Suppressor macrophage treated with lipopolysaccharide for 4 hours (primary cell): ENCODE measurements at places on chromosomes 11 and 22.

GRCh38 chr11:25200925-25201324 is 704.1 kb downstream of the LUZP2 start:
- no peak for DNase-seq

GRCh38 chr22:45199723-45200122 is 36.0 kb downstream of the NUP50 start:
- no peak for DNase-seq

- no peak for DNase-seq
Measured at GRCh38 chr22:46067159-46068111, 82.9 kb upstream of the PPARA start.

- peak; percentile 72 for DNase-seq
Measured at GRCh38 chr11:69915501-69916250, 96.5 kb upstream of the FGF3 start.

DNA sequence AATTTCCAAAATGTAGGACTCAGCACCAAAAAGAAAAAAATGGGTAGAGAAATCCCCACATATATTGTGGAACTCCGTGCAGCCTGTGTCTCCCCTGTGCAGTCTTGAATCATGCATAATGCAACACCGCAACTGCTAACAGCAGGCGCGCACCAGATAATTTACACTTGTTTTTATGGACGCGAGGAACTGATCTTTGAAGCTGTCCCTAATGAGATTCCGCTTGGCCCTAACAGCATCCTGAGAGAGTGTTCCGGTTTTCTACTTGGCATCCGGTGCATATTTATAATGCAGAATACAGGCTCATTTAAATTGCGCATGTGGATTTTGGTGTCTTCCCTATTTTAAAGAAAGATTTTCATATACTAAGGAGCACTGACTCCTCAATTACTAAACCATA is 21.1 kb downstream of the MPPED2 start:
- no peak for DNase-seq

GRCh38 chr11:15840966-15841365 is 515.4 kb downstream of the SOX6 start:
- no peak for DNase-seq

GRCh38 chr11:110991661-110992355 is 253.7 kb upstream of the POU2AF2 start:
- no peak for DNase-seq

DNA sequence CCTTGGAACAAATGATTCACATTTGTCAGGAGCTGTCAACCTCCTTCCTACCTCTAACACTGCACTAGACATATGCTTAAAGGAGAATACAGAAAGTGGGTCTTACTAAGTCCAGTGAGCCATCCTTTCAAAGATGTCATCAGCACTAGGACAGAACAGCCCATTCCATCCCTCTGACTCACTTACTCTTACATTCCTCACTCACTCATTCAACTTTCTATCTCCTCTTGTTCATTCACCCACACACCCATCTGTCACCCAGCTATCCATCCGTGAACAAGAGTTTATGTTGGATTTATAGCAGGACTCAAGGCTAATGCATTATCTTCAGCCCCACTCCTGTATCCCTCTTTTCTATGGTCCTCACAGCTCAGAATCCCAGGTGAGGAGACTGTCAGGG is 9.1 kb downstream of the INSC start:
- DNase-seq = no peak

- DNase-seq = no peak
Measured at GRCh38 chr11:119797736-119798135, 68.7 kb upstream of the NECTIN1 start.

GRCh38 chr22:25007444-25008106 is 55.1 kb downstream of the KIAA1671 start:
- DNase-seq = no peak

DNA sequence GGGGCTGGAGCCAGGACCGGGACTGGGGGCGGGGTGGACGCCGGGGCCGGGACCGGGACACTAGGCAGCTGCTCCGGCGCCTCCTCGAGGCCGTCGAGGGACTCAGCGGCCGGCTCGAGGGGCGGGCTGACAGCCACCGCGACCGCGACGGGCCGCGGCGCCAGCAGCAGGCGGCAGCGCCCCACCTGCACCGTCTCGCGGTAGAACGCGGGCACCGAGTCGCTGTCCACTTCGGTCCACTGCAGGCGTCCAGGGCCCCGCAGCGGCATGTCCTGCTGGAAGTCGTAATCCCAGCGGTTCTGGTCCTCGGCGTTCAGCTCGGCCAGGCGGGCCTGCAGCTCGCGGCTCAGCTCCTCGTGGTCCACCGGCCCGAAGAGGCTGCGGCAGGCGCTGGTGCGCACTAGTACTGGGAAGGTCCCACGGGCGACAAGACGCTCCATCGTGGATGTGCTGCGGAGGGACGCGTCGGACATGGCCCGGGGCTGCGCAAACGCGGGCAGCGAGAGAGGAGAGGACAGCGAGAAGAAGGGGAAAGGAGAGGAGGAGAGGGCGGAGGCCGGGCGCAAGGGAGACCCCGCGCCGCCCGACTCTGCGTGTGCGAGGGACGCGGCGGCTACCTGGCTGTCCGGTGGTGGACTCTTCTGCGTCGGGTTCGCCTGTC is 428 bp downstream of the CDKN1C start:
- peak; percentile 64 for DNase-seq

GRCh38 chr22:24541681-24542515 is 13.0 kb downstream of the GUCD1 start:
- no peak for DNase-seq

DNA sequence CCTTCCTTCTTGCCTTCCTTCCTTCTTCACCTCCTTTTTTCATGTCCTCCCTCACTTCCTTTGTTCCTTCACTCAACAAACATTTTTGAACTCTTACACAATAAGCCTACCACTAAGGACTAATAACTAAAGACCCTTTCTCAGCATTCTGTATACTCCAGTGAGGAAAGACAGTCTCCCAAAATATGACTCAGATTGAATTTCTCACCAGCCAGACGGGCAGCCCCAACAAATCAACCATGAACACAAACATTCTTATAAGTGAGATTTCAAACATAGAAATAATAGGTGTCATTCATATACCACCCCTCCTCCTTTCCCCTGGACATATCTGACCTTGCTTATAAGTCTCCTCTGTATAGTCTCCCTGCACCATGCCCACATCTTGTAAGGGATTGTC is 1079.7 kb downstream of the OPCML start:
- DNase-seq = no peak

DNA sequence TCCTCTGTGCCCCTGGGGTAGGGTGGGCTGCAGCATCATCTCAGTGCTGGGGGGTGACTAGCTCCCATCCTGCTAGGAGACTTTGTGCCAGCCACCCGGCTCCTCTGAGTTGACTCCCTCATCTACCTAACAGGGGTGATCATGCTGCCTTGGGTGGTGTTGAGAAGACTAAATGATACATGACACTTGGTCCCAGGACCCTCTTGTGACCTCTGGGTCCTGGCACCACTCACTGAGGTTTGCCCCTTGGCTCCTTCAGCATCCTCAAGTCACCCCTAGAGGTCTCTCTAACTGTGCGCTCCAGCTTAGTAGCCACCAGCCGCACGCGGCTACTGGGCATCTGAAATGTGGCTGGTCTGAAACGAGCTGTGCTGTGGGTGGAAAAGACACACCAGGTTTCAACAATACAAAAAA is 72.1 kb downstream of the LRRC32 start:
- peak; percentile 69 for DNase-seq

- DNase-seq = no peak
Measured at GRCh38 chr11:15947681-15948648, 408.4 kb downstream of the SOX6 start.

- peak; percentile 61 for DNase-seq
Measured at GRCh38 chr11:128621601-128622501, 34.5 kb upstream of the ETS1 start.

GRCh38 chr22:25564979-25565677 is 653 bp downstream of the GRK3 start:
- DNase-seq = peak; percentile 50

DNA sequence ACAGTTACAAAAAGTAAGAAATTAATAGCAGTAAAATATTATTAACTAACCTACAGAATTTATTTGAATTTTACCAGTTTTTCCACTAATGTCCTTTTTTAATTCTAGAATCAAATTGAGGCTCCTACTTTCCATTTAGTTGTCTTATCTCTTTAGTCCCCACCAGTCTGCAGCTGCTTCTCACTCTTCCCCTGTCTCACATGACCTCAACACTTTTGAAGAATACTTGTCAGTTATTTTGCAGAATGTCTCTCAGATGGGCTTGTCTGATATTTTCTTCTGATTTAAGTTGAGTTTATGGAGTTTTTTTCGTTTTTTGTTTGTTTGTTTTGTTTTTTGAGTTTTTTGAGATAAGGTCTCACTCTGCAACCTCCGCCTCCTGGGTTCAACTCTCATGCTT is 74.3 kb upstream of the ADORA2A start:
- DNase-seq = no peak

DNA sequence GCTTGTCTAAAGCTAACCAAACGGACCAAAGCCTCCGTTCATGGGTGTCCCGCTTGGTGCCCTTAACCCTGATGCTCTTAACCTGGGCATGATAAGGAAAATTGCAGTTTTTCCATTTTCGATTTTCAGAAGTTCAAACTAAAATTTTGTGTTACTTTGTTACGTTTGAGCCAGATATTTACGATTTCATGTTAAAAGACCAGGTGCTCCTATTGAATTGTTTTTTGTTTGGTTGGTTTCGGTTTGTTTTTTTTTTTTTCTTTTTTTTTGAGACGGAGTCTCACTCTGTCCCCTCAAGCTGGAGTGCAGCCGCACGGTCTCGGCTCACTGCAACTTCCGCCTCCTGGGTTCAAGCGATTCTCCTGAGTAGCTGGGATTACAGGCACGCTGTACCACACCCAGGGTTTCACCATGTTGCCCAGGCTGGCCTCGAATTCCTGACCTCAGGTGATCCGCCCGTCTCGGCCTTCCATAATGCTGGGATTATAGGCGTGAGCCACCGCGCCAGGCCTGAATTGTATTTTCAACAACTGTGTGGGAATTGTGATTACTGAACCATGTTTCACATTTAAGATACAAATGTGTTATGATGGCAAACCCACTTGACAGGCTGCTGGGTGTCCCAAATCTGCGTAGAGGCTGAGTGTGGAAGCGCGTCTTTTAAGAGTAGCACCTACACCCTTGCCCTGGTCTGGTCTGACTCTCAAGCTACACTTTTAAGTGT is 864 bp upstream of the USP28 start:
- DNase-seq = no peak

- DNase-seq = no peak
Measured at GRCh38 chr11:96113193-96113681, 189.3 kb upstream of the MTMR2 start.

DNA sequence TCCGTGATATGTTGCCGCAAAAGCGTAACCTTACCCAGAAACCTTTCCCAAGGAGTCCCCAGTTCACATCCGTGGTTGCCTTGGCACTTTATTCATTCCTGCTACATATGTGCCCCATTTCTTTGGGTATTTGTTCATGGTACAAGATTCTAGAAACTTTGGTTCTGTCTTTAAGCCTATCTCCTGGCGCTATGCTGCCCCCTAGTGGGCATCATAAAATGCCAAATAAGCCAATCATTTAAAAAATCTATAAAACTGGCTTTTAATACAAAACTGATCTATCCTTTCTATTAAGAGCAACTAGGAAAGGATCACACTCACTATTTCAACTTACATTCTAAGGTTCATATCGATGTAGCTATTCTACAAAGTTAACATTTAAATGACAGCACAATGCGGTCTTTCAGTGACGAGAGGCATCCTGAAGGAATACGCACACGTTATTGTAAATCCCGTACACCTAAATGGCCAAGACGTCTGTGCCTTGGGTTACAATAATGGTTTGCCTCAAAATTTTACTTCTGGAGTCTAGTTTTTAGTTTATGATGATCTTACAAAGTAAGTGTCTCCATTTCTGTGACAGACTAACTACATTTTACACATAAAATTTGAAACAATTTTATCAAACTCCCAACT is 16.2 kb downstream of the PIWIL3 start:
- DNase-seq = peak; percentile 81
